ENCODE measurements at places on chromosomes 16 and 17. TPM values are rescaled to one million over a fixed set of nuclear protein-coding genes. Genes with fewer than 3 reads are reported as not detected.

GRCh38 chr17:40755231-40755630 is at the start of gene KRT25:
TSS of gene KRT25 (minus strand) at chr17:40755331. CDS start at chr17:40755271, 60 bp downstream.
- no peak for DNase-seq

DNA sequence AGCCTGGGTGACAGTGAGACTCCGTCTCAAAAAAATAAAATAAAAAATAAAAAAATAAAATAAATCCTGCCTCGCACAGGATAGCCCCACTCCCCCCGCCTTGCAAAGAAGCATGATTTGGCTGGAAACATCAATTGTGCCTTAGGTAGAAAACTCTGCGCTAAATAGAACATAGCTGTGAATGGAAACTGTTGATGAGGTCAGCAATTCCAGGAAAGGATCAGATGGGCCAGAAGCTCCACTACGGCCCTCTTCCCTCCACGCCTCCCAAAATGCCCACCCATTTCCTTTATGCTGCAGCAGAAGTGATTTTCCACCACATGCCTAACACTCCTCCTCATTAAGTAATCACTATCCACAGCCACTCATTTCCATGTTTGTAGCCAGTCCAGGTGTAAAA is 473.4 kb downstream of the XYLT1 start:
- DNase-seq = no peak

GRCh38 chr17:33049781-33050414 is 58.3 kb downstream of the SPACA3 start:
- no peak for DNase-seq

DNA sequence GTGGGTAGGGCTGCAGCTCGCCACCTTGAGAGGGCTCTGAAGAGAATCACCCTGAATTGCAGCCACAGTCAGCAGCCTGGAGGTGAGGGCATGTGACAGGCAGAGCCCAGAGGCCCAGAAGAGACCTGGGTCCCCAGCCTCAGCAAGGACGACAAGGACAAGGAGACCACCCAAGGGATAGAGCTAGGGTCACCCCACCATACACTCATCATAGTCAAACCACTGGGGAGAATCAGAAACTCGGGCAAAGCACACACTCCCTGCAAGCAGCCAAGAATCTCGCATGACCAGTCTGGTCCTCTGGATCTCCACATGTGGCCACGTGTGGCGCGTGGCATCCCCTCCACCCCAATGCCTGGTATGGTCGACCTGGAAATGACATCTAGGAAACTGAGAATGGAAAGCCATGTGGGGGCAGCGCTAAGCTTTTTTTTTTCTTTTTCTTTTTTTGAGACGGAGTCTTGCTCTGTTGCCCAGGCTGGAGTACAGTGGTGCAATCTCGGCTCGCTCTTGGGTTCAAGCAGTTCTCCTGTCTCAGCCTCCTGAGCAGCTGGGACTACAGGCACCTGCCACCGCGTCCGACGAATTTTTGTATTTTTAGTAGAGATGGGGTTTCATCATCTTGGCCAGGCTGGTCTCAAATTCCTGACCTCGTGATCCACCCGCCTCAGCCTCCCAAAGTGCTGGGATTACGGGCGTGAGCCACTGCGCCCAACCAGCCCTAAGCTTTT is 4.6 kb upstream of the SPHK1 start:
- DNase-seq = no peak

DNA sequence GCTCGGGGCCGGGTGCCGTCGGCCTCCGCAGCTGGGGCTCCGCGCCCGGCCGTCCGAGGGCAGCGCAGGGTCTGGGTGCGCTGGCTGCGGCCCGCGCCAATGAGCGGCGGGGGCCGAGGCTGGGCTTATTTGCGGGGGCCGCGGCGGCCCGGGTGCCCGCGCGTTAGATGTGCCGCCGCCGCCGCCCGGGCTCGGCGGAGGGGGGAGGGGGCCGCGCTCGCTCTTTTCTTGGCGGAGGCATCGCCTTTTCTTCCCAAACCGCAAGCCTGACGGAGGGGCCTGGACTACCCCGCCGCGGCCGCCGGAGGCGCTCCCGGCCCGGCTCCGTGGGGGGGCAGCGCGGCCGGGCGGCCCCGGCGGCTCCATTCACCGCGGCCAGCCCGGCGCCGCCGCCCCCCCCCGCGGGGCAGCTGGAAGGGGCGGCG is at the start of gene NOTUM:
NOTUM (minus strand) TSS at position 101 of the 425 bp plus-strand sequence. CDS start 278 bp downstream, outside the sequence.
- no peak for DNase-seq

- no peak for DNase-seq
These were observed 424.7 kb downstream of the WWOX start for GRCh38 chr16:78524066-78524595.

DNA sequence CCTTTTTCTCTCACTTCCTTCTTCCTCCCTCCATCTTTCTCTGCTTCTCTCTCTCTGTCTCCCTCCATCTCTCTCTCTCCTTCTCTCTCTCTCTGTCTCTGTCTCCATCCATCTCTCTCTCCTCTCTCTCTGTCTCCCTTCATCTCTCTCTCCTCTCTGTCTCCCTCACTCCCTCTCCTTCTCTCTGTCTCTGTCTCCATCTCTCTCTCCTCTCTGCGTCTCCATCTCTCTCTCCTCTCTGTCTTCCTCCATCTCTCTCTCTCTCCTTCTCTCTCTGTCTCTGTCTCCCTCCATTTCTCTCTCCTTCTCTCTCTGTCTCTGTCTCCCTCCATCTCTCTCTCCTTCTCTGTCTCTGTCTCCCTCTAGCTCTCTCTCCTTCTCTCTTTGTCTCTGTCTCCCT is 194.1 kb downstream of the GSG1L start:
- no peak for DNase-seq

- DNase-seq = peak; percentile 91
These were observed at the start of gene C1QTNF1 for GRCh38 chr17:79023886-79024771. TSS of gene C1QTNF1 (plus strand) at chr17:79024169. CDS start at chr17:79043969, 19,800 bp downstream.

DNA sequence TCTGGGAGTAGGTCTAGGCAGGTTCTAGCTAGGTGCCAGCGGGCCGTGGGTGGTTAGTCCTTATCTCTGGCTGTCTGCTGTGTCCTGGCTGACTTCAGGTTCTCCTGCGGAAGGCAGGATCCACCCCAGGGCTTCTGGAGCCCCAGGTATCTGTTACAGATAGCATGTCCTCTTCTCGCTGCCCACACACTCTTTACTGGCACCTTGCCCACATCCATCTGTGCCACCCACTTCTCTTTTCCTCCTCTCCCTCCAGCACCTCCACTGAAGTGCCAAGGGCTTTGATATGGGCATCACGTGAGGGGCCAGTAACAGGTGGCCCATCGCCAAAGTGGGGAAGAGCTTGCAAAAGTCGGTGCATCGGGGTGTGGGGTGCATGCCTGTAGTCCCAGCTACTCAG is 4.6 kb upstream of the MPP2 start:
- DNase-seq = no peak

DNA sequence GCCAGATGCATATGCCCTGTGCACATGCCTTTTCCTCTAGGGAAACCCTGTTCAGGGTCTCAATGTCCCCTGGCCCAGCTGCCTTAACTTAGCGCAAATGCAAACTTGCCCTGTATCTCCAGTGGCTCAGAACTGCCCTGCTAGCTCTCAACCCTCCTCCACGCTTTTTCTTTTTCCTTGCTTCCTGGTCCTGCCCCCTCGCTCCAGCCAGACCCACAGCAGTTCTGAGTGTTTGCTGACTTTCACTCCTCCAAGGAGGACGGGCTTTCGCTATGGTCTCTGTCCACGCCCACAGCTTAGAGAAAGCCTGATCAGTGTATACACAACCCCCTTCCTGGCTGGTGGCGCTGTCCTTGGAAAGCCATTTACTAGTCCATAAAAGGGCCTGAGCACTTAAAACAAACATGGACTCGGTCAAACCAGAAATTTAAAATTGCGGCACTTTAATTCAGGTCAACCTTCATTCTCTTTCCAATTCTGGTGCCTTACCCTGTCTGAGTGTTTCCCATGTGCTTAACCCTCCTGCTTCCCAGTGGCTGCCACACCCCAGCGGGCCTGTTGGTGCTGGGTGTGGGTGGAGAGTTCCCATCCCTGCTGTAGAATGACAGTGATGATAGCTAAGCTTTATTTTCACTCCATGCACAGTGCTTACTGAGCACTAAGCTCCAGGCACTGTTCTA is 15.6 kb upstream of the TMEM98 start:
- DNase-seq = peak; percentile 91

DNA sequence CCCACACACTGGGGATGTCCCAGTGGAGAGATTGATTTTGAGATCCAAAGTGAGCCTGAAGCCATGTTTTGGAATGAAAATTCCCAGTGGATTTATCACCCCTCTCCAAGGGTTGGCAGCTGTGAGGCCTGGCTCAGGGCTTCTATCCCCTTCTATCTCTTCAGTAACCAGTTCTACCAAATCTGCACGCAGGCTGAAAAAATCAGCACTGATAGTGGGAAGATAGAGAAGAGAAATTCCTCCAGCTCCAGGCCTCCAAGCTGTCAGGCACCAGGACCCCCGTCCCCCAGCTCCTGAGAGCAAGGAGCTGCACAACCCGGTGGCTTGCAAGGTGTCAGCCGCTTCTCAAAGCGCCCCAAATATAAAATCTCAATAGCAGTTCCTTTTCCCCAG is 1.0 kb downstream of the FLOT2 start:
- DNase-seq = no peak

DNA sequence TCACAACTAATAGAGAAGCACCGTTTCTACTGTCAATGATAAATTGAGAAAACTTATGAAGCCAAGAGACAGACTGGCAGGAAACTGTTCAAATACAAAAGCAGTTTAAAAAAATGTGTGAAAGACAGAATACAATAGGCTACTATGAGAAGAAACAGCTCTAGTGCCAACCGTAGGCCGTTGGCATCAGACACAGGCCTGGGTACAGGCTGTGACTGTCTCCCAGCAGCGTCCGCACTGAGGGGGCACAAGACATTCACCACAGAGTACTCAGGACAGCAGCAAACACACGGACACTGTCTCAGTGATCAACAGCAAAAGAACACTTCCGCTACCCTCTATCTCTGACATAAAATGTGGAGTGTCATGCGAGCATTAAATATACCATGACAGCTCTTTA is 7.8 kb upstream of the C1QBP start:
- no peak for DNase-seq

- no peak for DNase-seq
These were observed 99.9 kb upstream of the FAM20A start for GRCh38 chr17:68701046-68701445.

DNA sequence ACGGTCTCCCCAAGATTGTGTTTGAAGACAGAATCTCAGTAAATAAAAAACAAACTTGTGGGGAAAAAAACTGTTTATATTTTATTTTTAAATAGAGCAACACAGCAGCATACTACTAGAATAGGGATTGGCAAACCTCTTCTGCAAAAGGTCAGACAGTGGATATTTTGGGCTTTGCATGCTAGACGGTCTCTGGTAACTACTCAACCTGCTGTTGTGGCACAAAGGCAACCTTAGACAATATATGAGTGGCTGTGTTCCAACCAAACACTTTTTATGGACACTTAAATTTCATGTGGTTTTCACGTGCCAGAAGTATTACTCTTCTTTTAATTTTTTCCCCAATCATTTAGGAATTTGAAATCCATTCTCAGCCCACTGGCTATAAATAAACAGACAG is 55.0 kb downstream of the IRX5 start:
- DNase-seq = no peak

GRCh38 chr17:75366432-75366831 is 39.0 kb downstream of the GRB2 start:
- no peak for DNase-seq

DNA sequence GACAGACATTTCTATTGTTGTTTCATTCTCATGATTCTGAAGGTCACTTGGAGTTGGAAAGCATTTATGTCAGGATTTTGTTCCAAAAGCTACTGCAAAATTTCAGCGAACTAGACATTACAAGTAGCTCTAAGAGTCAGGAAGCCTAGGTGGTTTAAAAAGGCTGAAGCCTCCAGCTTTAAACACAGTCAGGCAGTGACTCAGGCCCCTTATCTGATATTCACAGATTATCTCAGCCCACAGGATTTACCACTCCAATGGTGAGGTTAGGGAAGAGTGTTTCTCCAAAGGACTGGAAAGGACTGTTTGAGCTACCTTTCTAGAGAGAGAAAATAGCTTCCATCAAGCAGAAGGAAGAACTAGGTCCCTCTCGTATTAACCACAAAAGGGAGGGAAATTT is 624.4 kb upstream of the C16orf82 start:
- DNase-seq = no peak

DNA sequence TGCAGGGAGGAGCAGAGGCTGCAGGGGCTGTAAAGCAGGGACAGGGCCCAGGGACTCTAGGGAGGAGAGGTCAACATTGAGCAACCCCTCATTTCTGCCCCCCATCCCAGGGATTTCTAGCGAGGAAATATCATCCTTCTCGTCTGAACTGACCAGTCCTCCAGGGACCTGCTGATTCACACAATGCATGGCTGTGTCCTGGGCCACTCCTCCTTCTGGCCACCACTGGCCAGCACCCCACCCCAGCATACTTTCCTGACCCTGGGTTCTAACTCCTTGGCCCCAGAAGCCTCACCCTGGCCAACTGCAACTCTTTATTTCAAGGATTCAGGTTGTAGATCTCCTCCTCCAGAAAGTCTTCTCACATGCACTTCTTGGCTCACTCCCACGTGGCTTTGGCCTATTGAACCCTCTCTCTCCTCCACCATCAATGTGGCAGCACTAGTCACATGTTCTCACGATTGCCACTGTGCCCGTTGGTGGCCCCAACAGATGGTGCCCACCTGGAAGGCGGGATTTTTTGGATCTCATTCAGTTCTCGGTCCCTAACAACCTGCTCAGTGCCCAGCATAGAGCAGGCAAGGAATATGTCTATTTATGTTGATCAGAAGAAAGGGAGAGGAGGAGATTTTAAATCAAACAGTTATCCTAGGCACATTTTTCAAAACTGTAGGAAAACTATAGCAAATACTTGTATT is 41.5 kb downstream of the CUEDC1 start:
- DNase-seq = no peak

- DNase-seq = no peak
These were observed 54.8 kb downstream of the N4BP1 start for GRCh38 chr16:48555155-48555554.

Gene CCL22
- 0.46 TPM for total RNA-seq

Gene CCL17
- total RNA-seq = not detected

Gene GGA2
- 59.7 TPM for total RNA-seq

Gene CA5A
- not detected for total RNA-seq

Gene MYH1
- 0.14 TPM for total RNA-seq

Gene VAT1L
- 0.23 TPM for total RNA-seq

Gene ADCY9
- 20.9 TPM for total RNA-seq

Gene B4GALNT2
- total RNA-seq = 0.05 TPM

Gene SHISA9
- 0.14 TPM for total RNA-seq

Gene KLHL10
- total RNA-seq = 0.32 TPM

Gene TMEM114
- total RNA-seq = not detected

Gene ITFG1
- 37.6 TPM for total RNA-seq

Gene GCGR
- total RNA-seq = not detected

Gene TNS4
- 0.14 TPM for total RNA-seq

Gene MMP25
- 4.7 TPM for total RNA-seq

Gene ZNF469
- 6.2 TPM for total RNA-seq

Gene GUCY2D
- total RNA-seq = not detected
